Globus pallidus (tissue), 1 donor: ENCODE measurements at places on chromosomes 16 and 17.

DNA sequence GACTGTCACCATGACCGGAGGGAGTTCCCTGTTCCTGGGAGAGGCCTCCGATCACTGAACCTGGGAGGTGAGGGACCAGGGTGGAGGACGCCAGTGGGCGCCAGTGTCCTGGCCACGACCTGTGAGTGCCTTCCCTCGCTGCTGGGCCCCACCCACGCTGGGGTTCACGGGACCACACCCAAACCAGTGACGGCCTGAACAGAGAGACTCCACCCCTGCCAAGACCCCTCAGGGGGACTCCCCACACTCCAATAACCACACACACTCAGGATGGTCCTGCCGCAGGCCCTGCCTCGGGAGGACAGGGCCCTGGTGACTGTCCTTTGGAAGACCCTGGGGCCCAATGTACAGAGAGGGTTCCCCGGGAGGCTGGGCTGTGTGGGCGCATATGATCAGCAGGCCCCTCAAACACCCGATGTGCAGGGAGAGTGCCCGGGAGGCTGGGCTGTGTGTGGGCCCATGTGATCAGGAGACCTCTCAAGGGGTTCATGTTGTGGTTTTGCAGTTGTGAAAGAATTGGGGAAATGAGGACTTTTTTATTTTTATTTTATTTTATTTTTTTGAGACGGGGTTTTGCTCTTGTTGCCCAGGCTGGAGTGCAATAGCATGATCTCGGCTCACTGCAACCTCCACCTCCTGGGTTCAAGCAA lies 26.6 kb downstream of the TPSD1 start:
- no peak for DNase-seq

- no peak for DNase-seq
These were observed 200.6 kb downstream of the CPPED1 start for GRCh38 chr16:12602811-12603698.

DNA sequence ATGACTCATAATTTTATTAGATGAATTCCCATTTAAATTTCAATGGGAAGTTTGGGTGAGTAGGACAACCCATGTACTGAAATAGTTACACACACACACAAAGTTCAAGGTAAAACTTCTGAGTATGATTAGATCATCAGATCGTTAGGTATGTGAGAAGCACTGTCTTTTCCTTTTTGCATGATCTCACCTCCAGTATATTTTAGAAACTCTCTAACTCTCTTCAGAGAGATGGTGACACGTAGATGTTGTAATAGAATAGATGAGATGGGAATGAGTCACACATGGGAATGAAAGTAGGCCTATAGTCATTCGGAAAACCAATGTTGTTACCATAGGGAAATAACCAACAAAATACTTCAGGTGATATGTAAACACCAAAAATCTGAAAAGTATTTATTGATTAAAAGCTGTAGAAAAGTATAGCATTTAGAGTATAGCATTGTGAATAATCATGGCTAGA lies 22.2 kb downstream of the KRT23 start:
- DNase-seq, result no peak

GRCh38 chr17:41539979-41540701 lies 12.0 kb upstream of the KRT19 start:
- DNase-seq, result no peak

GRCh38 chr17:39062846-39063680 lies 88.4 kb downstream of the PLXDC1 start:
- DNase-seq, result no peak

- no peak for DNase-seq
These were observed 243.7 kb downstream of the FTO start for GRCh38 chr16:53947642-53948041.

- no peak for DNase-seq
These were observed 34.7 kb downstream of the ARSG start for GRCh38 chr17:68325961-68326360.

DNA sequence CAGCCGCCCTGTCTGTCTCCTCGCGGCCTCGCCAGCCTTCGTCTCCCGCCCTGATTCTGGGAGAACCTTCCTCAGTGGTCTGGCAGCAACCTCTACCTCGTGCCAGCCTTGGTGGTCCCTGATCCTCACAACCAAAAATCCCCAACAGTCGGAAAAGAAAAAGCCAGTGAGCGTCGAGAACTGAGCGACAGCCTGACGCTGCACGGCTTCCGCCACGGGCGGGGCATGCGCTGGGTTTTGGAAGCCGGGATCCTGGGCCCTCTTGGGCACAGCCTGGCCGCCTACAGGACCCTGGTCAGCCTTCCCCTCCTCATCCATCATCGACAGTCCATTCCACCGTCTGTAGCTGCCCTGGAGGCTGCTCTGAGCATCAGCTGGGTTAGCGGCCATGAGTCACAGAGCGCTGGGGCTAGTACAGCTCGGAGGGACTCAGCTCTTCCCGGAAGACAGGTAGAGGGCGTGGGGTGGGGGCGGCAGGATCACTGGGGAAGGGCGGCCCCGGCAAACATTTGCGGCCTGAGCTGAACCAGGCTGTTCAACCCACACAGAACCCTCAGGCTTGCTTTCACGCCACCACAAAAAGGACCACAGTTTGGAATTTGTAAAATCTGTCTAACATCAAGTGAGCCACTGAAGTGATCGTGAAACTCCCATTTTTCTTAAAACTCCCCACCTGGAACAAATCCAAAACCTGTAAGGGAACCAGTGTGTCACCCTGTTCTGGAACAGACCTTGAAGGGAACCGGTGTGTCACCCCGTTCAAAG lies 55.4 kb upstream of the DOC2B start:
- DNase-seq, result no peak

DNA sequence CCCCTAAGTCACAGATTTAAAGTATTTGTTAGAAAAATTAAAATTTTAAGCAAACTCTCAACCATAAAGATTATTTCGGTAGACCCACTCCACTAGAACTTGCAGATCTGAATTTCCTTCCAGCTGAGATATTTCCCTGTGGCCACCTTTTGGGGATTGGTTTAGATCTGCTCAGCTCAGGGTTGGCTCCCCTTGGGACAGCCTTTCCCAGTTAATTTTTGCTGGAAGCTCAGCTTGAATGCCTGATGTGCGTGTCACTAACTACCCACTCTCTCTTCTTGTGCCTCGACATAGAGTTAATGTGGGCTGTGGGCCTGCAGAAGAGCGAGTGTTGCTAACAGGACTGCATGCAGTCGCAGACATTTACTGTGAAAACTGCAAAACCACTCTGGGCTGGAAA lies 57.6 kb downstream of the YPEL2 start:
- no peak for DNase-seq

GRCh38 chr17:3282901-3283300 lies 15.3 kb downstream of the OR3A1 start:
- DNase-seq, result no peak

DNA sequence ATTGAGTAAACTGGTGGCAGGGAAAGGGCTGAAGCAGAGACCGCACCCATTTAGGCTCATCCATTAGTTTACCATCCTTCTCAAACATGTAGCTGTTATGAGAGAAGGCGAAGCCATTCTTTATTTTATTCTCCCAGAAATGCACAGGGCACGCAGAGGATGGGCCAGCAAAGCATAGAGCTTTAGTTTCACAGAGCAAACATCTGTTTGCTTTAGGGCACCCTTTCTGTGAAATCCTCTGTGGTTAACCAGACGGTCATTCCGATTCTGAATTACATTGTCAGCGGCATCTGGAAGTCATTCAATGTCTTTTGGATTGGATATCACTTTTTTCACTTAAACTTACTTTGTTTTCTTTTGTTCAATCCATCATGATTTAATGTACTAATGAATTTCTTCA lies 96.0 kb downstream of the TOX3 start:
- no peak for DNase-seq

DNA sequence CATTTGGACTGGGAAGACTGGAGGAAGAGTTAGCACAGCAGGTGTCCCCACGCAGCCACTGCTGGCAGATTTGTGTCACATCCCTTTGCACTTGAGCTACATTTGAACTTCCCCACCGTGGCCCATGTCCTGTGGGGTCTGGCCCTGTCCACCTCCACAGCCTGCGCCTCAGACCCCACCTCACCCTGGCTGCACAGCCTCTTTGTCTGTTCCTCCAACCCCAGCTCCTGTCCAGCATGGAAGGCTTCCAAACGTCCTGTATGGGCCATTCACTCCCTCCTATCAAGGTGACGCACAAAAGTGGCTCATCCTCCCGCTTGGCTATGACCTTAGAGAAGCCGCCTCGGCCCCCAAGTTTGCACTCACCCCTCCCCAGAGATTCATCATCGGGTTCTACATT lies 200.6 kb downstream of the FOXL1 start:
- no peak for DNase-seq

- no peak for DNase-seq
These were observed 30.3 kb upstream of the SRCIN1 start for GRCh38 chr17:38636054-38636453.

- no peak for DNase-seq
These were observed 110.7 kb downstream of the SOCS1 start for GRCh38 chr16:11145173-11145818.

DNA sequence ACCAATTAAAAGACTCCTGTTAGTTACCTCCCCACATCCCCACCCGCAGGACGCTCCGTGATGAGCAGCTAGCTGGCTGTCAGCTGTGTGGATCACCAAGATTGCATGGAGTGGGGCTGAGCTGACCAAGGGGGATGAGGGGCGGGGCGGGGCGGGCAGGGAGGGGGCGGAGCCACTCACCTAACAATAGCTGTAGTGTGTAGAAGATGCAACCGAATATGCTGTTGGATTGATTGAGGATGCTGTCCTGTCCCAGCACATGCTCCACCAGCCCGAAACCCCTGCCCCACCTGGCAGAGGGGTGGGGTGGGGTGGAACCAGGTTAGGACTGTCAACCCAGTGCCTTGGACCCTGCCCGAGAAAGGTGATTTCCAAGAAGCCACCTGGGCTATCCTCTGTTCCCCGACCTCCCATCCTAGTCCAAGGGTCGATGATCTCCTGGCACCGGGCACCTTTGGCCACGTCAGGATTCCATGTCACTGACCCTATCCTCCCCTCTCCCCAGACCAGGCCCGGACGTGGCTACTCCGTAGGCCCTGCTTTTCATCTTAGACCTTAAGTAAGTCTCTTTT lies 1.4 kb downstream of the VKORC1 start:
- peak; percentile 78 for DNase-seq

GRCh38 chr17:71273441-71273840 lies 847.4 kb upstream of the SOX9 start:
- DNase-seq, result no peak

- peak; percentile 83 for DNase-seq
These were observed 1.3 kb upstream of the SOCS1 start for GRCh38 chr16:11257131-11257938.

DNA sequence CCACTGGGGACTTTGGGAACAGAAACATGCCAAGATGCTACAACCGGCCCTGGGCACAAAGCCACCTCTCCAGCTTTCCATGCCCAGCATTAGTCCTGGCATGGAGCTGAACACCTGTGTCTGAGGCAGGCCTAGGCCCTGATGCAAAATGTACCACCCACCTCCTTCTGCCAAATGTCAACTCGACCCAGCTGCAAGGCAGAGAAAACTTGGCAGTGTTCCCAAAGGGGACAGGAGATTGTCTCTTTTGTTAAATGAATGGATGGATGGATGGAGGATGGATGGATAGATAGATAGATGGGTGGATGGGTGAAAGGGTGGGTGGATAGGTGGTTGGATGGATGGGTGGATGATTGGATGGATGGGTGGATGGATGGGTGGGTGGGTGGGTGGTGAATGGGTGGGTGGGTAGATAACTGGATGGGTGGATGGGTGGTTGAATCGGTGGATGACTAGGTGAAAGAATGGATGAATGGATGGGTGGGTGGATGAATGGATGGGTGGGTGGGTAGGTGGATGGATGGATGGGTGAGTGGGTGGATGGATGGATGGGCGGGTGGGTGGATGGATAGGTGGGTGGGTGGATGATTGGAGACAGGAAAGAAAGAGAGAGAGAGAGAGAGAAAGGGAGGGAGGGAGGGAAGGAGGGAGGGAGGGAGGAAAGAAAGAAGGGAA lies 73.4 kb upstream of the TNRC6C start:
- DNase-seq, result no peak

- DNase-seq, result no peak
These were observed 63.0 kb downstream of the BAIAP2 start for GRCh38 chr17:81097943-81098308.

DNA sequence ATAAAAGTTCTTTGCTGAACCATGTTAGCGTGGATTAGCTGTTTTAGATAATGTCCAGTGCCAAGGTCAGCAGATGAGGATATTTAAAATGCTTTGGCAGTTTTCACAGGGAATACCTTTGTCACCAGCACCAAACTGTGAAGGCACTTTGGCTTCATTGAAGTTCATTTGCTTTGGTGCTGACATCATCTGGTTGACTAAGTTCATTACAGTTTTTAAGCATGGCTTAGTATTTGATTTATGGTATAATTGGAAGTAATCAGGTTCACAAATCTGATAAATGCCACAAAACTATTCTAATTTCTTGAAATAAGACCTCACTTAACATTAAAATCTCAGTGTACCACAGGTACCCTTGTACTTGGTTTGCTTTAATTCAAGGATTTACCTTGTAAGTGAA lies 4.3 kb downstream of the GID4 start:
- DNase-seq, result peak; percentile 20

DNA sequence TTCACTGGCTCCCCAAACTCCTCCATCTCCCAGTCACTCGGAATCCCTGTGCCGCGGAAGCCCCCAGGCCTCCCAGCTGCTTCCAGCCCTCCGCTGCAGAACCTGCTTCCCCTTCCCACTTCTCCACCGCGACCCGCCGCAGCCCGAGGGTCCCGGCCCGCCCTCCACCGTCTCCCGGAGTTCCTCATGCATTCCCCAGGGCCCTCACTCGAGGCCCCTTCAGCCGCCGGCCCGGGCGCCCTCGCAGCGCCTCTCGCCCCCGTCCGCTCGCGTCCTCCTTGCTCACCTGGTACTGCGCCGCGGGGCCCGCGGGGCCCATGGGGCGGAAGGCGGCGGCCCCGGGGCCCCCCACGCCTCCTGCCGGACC lies 329 bp downstream of the SMARCD2 start:
- DNase-seq, result no peak

DNA sequence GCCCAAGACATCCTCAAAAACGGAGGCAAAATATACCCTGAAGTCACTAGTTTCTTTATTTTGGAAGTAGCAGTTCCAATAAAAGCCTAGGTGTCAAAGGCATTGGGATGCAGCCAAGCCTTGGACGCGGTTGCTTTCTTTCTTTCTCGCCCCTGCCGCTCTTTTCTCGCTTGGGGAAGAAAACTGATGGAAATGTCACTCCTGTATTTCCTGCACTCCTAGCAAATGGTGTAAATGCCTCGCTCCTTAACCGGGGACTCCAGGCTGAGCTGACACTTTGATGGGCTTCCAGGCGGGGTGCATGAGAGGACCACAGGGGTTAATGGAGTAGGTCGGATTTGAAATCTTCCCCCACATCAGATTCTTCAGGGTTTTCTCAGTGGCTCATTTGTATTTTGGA lies 114.1 kb downstream of the FOXL1 start:
- DNase-seq, result no peak
